ENCODE measurements at places on chromosomes 7 and 10.

- no peak for DNase-seq
Measured at GRCh38 chr7:153576096-153576495, 476.1 kb upstream of the DPP6 start.

DNA sequence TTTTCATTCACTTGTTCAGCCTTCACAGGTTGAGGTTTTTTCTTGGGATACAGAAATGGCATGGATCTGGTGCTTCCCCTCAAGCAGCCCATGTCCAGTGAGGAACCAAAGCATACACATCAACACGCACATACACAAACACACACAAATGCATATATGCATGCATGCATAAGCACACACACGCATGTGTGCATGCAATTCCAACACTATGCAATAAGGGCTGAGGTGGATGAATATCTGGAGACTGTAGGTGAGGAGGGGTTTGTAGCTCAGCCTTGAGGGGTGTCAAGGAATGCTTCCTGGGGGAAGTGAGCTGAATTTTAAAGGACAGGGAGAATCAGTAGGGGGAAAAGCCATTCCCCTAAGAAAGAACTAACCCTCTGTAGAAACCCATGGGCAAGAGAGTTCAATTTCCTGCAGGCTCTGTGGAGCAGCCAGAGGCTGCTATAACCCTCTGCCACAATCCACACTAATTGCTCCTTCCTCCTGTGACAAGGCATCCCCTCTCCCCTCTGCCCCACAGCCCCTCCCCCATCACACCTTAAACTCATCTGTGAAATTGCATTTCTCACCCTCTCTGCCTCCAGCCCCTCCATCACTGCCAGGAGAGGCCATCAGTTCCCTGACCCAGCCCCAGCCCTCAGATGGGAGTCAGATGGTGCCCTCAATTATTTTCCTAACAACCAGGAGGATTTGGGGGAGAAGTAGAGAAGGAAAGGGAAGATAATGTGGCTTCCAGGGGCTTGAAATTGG is 316.4 kb downstream of the RPS24 start:
- no peak for DNase-seq

- DNase-seq = peak; percentile 68
Measured at GRCh38 chr10:91796331-91797047, 1.7 kb upstream of the TNKS2 start.

DNA sequence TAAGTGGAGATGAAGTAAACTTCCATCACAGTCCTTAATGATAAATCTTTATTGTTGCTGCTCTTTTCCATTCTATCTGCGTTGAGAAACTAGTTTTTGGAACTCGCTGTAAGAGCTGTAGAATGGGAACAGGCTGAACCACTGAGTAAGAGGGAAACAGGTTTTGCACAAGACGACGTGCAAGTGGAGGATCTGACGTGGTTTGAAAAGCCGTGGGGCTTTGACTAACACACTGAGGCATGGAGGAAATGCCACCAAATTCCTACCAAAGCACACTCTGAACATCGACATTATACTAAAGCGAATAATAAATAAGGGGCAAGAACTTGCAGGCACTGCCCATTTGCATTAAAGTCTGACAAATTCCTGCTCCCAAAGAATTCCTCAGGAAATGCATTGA is 160.6 kb downstream of the KLF6 start:
- no peak for DNase-seq

- DNase-seq = no peak
Measured at GRCh38 chr7:78601728-78602127, 803.2 kb downstream of the PHTF2 start.

- no peak for DNase-seq
Measured at GRCh38 chr7:57398548-57398947, 51.4 kb upstream of the ZNF716 start.

DNA sequence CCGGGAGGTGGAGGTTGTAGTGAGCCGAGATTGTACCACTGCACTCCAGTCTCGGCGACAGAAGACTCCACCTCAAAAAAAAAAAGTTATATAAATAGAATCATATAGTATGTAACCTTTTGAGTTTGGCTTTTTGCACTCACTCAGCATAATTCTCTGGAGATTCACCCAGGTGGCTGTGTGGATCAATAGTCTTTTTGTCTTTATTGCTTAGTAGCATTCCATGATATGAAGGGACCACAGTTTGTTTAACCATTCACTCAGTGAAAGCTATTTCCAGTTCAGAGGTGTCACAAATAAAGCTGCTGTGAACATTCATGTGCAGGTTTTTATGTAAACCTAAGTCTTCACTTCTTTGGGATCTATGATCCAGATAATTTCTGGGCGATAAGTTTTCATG is 167.7 kb downstream of the PKD1L1 start:
- DNase-seq = no peak

DNA sequence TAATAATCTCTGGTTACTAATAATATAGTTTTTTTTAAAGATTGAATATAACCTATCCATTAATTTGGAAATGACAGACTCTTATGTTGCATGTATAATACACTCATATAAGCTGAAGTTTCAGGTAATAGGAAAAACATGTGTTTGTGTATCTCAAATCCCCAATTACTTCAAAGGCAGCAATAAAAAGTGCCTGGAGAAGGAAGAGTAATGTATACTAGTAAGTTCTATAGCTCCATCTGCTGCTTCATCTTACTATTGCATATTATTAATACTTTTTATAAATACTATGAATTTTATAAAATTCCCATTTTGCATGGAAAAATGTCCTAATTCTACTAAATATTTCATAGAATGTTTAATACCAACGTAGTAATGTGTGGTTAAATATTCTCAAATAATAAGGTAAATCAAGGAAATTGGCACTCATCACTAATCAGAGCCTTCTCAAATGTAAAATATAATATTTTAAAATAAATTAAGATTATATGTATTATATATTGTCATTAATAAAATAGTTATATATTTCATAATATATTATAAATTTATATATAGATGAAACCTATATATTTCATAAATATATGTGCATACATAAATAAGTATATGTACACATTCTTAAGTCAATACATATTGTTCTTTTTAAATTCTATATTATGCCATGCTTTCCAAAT is 311.9 kb downstream of the HGF start:
- DNase-seq = no peak

DNA sequence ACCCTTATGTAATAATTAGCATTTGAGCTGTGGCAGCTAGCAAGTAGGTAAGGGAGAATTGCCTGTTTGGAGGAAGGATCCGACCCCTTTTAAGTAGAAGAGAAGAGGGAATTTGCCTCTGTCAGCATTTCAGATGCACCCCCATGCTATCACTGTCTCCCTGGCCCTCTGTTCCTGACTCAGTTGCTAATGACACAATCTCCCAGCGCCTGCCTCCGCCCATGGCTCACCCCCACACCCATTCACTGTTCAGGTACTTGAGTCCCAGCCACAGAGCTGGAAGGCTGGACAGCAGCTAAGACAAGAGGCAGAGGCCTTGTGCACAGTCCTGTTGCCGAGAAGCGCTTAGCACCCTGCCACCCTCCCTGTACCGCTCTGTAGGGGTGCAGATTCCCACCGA is 512.3 kb upstream of the GALNT17 start:
- no peak for DNase-seq

GRCh38 chr10:22339761-22340328 is 5.5 kb upstream of the SPAG6 start:
- DNase-seq = no peak

DNA sequence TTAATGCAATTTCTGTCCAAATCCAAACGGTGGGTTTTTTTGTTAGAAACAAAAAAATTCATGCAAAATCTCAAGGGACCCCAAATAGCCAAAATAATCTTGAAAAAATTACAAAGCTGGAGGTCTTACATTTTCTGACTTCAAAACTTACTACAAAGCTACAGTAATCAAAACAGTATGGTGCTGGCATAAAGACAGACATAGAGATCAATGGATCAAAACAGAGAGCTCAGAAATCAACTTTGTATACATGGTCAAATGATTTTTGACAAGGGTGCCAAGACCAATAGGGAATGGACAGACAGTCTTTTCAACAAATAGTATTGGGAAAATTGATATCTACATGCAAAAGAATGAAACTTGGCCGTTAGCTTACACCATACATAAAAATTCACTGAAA is 21.7 kb upstream of the CYP3A4 start:
- DNase-seq = no peak

- DNase-seq = no peak
Measured at GRCh38 chr10:70145166-70145665, 1.3 kb downstream of the TYSND1 start.

DNA sequence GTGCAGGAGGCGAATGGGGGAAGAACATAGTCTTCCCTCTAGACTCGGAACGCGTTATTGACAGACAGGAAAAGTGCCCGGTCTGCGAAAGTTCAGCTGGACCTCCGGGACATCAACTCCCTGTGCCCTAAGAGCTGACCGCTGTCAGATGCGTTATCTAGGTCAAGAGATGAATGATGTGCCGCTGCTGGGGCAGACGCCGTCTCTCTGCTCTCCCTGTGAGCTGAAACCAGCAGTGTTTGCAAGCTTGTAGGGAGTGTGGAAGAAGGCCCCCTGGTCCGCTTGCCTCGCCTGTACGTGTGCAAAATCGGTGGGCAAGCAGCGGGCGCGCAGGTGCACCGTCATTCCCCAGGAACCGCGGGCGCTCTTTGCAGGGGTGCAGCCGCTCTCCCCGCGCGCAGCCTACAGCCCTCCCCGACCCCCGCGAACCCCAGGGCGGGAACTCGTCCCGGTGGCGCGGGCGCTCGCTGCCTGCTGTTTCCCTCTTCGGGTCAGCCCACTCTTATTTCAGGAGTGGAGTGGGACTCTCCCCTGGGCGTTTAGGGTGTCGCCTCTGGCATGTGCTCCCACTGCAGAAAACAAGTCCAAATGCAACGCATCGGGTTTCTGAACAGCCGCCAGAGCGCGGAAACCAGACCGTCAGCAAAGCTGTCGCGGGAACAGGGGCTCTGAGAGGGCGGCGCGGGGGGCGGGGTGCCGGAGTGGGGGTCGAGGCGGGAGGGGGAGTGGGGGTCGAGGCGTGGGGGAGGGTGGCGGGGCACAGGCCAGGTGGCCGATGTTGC is 1.8 kb upstream of the PFKFB3 start:
- DNase-seq = peak; percentile 68

- DNase-seq = no peak
Measured at GRCh38 chr7:112462236-112462635, 12.0 kb downstream of the IFRD1 start.
